ENCODE measurements at places on chromosomes 12 and 14.

GRCh38 chr12:75207338-75208083 lies 2.1 kb downstream of the KCNC2 start:
- no peak for DNase-seq

- peak; percentile 91 for DNase-seq
Measured at GRCh38 chr12:19739195-19739776, 300.0 kb downstream of the AEBP2 start.

DNA sequence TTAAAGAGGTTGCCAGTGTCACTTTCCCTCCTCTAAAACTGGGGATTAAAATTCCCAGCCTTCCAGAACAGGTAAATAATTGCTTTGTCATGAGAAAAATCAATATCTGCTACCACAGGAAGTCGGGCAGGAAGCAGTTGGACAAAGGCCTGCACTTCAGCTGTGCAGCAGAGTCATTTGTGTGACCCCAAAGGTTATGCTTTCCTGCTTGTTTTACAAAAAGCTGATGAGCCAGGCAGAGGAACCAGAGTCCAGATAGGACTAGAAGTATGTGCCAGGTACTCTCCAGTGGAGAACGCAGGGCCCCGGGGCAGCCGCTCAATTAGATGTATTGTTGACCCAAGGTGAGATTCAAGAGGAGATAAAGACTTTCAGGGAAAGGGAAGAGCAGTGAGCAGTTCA lies 117.1 kb upstream of the FRMD6 start:
- DNase-seq, result no peak

DNA sequence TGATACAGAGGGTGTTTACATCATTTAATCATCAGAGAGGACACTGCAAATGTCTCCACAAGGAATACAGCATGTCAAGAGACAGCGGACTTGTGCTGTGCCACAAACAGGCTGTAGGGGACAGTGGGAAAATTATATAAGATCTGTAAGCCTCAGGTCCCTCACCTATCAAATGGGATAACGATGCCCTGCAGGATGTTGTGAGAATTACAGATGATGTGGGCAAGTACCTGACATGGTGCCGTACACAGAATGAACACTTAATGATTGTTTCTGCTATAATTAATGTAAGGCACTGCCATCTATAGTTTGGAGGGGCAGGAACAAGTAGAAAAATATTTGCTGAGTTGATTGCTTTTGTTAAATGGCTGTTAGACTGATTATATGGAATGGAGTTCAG lies 81.9 kb upstream of the GTF2A1 start:
- no peak for DNase-seq

DNA sequence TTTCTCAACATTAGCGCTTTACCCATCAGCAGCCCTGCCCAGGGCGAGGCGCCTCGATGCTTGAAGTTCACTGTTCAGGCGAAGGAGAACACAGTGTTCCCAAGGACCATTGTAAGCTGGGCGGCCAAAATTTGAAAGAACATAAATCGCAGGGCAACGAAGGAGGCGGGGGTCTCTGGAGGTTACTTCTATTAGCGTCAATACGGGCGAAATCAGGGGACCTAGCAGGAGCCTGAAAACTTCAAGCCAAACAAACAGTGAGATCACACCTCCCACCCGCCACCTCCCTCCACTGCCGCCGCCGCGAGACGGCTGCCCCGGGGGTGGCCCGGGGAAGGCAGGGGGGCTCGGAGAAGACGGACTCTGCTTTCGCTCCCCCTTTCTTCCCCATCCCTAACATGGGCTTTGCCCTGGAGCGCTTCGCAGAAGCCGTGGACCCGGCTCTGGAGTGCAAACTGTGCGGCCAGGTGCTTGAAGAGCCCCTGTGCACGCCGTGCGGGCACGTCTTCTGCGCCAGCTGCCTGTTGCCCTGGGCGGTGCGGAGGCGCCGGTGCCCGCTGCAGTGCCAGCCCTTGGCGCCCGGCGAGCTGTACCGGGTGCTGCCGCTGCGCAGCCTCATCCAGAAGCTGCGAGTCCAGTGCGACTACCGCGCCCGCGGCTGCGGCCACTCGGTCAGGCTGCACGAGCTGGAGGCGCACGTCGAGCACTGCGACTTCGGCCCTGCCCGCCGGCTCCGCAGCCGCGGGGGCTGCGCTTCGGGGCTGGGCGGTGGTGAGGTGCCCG lies at the start of gene PDZRN4:
TSS of gene PDZRN4 (plus strand) at position 263 of the 783 bp plus-strand sequence.
- DNase-seq, result peak; percentile 12

Data from adipocyte (in vitro differentiated cells).